Calu3 (cell line): ENCODE measurements at places on chromosomes 2 and 18. TPM values are rescaled to one million over a fixed set of nuclear protein-coding genes. Genes with fewer than 3 reads are reported as not detected.

Gene RTKN
- 97.6 and 103 TPM in 2 replicates for total RNA-seq

Gene EML6
- total RNA-seq: 0.45 and 1.1 TPM in 2 replicates

Gene NAB1
- 39.7 and 52.1 TPM in 2 replicates for total RNA-seq

Gene FAM117B
- total RNA-seq: 6.7 and 7.5 TPM in 2 replicates

Gene RGPD3
- not detected in 2 replicates for total RNA-seq

Gene ZBTB7C
- total RNA-seq: not detected in 2 replicates

Gene CNOT9
- 54.0 and 54.2 TPM in 2 replicates for total RNA-seq

GRCh38 chr2:36526226-36526625 is 71.7 kb downstream of the FEZ2 start:
- no peaks in the 10 kb centered on the region for H3K36me3 ChIP-seq
- no peaks in the 10 kb centered on the region for H3K4me1 ChIP-seq
- no peak overlapping the region for H3K27ac ChIP-seq
- no peak for DNase-seq

DNA sequence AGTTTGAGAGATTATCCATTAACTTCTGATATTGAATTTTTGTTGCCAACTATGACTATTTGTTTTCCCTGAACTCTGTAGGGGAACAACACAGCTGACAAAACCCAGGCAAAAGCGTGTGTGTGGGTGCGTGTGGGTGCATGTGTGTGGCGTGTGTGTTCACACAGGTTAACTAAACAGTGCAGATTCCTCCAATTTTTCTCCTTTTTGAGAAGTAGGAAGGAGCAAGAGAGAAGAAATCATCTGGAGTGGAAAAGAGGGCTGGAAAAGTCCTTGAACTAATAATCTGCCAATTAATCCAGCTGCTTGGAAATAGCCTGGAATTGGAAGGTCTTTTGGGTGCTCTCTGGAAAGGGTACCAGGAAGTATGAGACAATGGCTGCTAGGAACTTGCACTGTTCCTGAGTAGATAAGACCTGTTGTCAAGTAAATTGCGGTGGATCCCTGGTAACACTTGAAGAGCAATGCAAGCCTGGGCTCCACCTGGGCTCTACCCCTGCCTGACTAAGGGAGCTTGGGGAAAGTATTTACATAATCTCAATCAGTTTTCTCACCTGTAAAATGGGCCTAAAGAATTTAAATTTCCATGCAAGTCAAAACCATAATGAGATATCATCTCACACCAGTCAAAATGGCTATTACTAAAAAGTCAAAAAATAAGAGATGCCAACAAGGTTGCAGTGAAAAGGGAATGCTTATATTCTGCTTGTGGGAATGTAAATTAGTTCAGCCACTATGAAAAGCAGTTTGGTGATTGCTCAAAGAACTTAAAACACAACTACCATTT is 40.5 kb upstream of the IL1R1 start:
- H3K4me1 ChIP-seq: peaks cover 55% of the 10 kb centered on the region
- H3K36me3 ChIP-seq: no peaks in the 10 kb centered on the region
- DNase-seq: peak; percentile 19
- no peaks in the 10 kb centered on the region for H3K27me3 ChIP-seq
- H3K4me3 ChIP-seq: peak overlapping the region; percentile 46

DNA sequence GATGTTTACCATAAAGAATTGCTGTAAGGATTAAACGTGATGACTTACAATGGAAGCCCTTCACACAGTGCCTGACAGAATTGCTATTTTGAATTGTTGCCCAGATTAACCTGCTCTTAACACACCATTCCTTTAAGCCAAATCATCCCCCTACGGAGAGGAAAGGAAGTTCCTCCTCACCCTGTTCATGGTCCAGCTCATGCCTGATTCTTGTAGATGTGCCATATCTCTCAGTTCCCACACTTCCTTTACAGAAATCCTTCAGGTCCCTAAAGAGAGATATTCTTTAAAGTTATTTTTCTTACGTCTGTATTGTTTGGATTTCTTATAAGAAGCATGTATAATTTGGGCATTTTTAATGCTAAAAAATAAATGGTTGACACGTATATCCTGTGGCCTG is 127.5 kb upstream of the DAPL1 start:
- H3K36me3 ChIP-seq: peaks cover 9% of the 10 kb centered on the region
- H3K27ac ChIP-seq: no peak overlapping the region
- H3K4me3 ChIP-seq: no peak overlapping the region
- no peak for DNase-seq
- H3K4me1 ChIP-seq: no peaks in the 10 kb centered on the region
- H3K27me3 ChIP-seq: no peaks in the 10 kb centered on the region

GRCh38 chr2:143776526-143777297 is 647.5 kb downstream of the ARHGAP15 start:
- H3K27me3 ChIP-seq: no peaks in the 10 kb centered on the region
- no peaks in the 10 kb centered on the region for H3K36me3 ChIP-seq

DNA sequence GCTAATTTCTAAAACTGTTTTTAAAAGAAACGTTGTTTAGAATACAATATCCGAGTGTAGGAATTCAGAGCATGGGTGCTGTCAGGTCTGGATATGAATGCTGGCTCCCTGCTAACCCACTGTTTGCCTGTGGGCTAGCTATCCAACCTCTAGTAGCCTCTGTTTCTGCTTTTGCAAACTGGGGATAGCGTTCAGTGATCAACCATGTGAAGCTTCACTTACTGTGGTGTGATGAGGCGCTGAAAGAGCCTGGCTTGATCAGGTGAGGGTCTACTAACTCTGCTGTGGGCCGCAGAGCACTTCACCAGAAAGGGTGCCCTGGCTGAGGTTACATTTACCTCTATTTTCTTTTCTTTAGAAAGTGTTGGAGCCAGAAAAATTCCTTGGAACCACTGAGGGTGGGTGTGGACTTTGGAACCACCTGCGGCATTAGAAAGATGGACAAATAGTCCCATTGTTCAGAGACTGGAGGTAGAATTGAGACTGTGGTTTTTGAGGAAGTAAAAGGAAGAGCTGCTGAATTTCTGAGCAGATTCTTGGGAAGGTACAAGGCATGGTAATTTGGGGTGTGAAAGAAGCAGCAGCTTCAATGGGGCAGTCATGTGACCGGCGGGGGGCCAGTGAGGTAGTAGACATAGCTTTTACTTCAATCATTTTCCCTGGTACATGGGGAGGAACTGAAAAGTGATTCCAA is 96.3 kb upstream of the CD302 start:
- H3K27ac ChIP-seq: peak overlapping the region; percentile 71
- H3K4me1 ChIP-seq: peaks cover 60% of the 10 kb centered on the region
- no peaks in the 10 kb centered on the region for H3K27me3 ChIP-seq
- peak overlapping the region; percentile 12 for H3K4me3 ChIP-seq
- H3K36me3 ChIP-seq: peaks cover 22% of the 10 kb centered on the region

DNA sequence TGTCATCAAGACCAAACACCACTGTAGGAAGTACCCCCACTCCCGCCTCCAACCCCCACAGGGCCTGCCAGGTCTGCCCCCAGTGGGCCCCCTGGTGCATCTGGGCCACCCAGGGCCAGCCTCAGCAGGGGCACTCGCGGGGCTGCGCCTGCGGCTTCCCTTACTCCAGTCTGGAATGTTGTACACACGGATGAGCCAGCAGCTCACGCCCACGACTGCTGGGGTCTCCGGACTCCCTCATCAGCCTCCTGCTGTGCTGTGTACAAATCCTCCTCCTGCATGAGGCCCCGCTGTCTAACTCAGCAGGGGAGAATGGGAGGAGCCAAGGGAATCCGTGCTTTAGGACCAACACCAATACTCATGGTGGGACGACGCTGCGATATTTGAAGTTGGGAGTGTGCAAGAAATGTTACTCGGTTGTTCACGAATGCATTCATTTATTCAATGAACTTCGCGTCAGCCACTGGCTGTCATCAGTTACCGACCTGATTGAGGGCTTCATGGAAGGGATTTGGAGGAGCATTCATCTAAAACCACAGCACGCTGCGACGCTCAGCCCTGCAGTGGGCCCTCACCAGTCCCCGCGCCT is 654 bp upstream of the ASB1 start:
- no peak for DNase-seq
- H3K27ac ChIP-seq: peak overlapping the region; percentile 83
- H3K36me3 ChIP-seq: peaks cover 53% of the 10 kb centered on the region

- no peak overlapping the region for H3K27ac ChIP-seq
- no peak overlapping the region for H3K4me3 ChIP-seq
- peaks cover 7% of the 10 kb centered on the region for H3K36me3 ChIP-seq
- no peaks in the 10 kb centered on the region for H3K27me3 ChIP-seq
- H3K4me1 ChIP-seq: peaks cover 32% of the 10 kb centered on the region
Observed at GRCh38 chr18:22040533-22040932, 128.9 kb upstream of the GATA6 start.

- no peaks in the 10 kb centered on the region for H3K27me3 ChIP-seq
- H3K4me3 ChIP-seq: no peak overlapping the region
- no peaks in the 10 kb centered on the region for H3K36me3 ChIP-seq
- H3K27ac ChIP-seq: no peak overlapping the region
- DNase-seq: no peak
Observed at GRCh38 chr2:43047187-43047780, 179.1 kb downstream of the ZFP36L2 start.

DNA sequence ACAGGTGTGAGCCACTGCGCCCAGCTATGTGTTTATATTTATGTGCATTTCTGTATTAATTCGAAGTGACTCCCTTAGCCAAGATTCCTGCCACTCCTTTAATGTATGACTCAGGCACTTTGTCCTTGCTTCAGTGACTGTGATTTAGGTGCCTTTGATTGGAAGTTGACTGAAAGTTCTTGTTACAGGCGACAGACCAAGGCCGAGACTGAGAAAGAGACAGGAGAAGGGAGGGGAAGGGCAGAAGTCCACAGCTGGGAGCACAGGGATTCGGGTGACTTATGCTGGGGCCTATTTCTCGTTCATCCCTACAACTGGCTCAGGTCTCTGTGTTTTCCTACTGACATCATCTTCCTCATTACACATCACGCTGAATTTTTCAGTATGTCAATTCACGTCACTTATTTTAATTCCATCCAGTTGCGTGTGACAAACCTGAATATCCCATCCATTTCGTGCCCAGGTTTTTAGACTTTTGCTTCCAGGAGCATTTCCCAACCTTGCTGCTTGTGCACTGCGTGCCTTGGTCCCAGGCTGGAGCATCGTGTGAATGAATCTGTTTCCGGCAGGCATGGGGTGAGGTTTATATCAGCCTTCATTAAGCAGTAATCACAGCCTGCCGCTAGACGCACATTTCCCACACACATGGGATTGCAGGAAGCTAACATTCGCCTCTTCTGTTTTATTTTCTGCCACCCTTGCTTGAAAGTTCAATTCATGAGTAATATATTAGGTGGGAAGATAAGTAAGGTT is 42.4 kb downstream of the TMEM18 start:
- no peaks in the 10 kb centered on the region for H3K27me3 ChIP-seq
- peak overlapping the region; percentile 36 for H3K4me3 ChIP-seq
- peak overlapping the region; percentile 91 for H3K27ac ChIP-seq
- peak; percentile 47 for DNase-seq

DNA sequence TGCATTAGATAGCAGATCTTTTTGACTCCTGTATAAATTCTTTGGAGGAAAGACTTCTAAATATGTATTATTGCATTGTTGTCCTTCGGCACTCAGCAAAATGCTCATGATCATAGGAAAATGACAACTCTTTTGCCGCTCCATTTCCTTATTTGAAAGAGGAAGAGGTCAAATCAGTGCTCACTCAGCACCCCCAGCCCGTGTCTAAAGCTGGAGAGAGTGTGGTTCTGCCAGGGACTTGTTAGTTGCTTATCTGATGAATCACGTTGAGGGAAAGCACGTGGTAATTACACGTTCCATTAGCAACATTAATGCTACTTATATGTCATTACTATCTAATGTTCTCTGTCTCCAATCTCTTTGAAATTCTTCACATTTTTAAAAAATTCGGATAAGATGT is 46.0 kb upstream of the MBP start:
- H3K4me3 ChIP-seq: no peak overlapping the region
- H3K4me1 ChIP-seq: no peaks in the 10 kb centered on the region
- H3K27me3 ChIP-seq: no peaks in the 10 kb centered on the region
- no peak for DNase-seq

- no peaks in the 10 kb centered on the region for H3K36me3 ChIP-seq
- H3K27me3 ChIP-seq: no peaks in the 10 kb centered on the region
- H3K27ac ChIP-seq: no peak overlapping the region
- H3K4me3 ChIP-seq: no peak overlapping the region
Observed at GRCh38 chr2:198717451-198717850, 740.3 kb downstream of the SATB2 start.

GRCh38 chr2:240898108-240898730 is 2.3 kb upstream of the MAB21L4 start:
- peak overlapping the region; percentile 37 for H3K4me3 ChIP-seq
- H3K36me3 ChIP-seq: peaks cover 30% of the 10 kb centered on the region
- H3K27me3 ChIP-seq: peaks cover 17% of the 10 kb centered on the region

GRCh38 chr2:109275120-109276012 is 146.4 kb downstream of the SH3RF3 start:
- no peak for DNase-seq
- H3K4me3 ChIP-seq: no peak overlapping the region
- H3K27me3 ChIP-seq: peaks cover 98% of the 10 kb centered on the region
- H3K36me3 ChIP-seq: no peaks in the 10 kb centered on the region
- H3K4me1 ChIP-seq: no peaks in the 10 kb centered on the region
- H3K27ac ChIP-seq: no peak overlapping the region

DNA sequence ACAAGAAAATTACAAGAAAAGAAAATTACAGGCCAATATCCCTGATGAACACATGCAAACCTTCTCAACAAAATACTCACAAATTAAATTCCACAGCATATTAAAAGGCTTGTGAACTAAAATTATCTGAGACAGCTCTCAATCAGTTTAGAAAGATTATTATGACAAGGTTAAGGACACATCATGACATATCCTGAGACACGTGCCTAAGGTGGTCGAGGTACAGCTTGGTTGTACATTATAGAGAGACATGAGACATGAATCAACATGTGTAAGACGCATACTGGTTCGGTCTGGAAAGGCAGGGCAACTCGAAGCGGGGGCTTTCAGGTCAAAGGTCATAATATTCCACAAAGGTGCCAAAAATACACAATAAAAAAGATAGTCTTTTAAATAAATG is 598.3 kb upstream of the REG3G start:
- no peaks in the 10 kb centered on the region for H3K4me1 ChIP-seq
- no peaks in the 10 kb centered on the region for H3K36me3 ChIP-seq
- no peak overlapping the region for H3K4me3 ChIP-seq
- DNase-seq: no peak

GRCh38 chr18:56532176-56532840 is 106.1 kb downstream of the TXNL1 start:
- H3K27me3 ChIP-seq: peaks cover 42% of the 10 kb centered on the region
- no peak for DNase-seq
- no peak overlapping the region for H3K4me3 ChIP-seq
- no peak overlapping the region for H3K27ac ChIP-seq

DNA sequence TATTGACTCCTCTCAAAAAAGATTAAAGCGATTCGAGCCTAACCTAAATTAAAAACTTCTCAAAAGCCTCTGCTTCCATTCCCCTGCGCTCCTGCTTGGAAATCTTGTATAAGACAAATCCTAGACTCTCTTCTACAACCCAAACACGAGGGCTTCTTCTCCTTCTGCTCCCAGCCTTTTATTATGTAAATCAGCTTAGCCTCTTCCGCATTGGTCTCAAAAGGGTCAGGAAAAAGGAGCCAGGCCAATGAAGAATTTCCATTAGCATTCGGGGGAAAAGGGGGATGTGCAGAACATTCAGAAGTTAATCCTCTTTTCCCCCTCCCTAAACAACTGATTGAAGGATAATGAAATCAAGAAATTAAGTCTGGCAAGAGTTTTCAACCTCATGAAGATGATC is 107.9 kb downstream of the FAM124B start:
- H3K27me3 ChIP-seq: peaks cover 35% of the 10 kb centered on the region
- DNase-seq: no peak
- no peaks in the 10 kb centered on the region for H3K36me3 ChIP-seq

- peaks cover 14% of the 10 kb centered on the region for H3K36me3 ChIP-seq
- no peak for DNase-seq
- H3K4me1 ChIP-seq: peaks cover 37% of the 10 kb centered on the region
- H3K27me3 ChIP-seq: no peaks in the 10 kb centered on the region
- H3K27ac ChIP-seq: no peak overlapping the region
Observed at GRCh38 chr2:173240083-173240482, 114.6 kb upstream of the CDCA7 start.

GRCh38 chr18:69737851-69738250 is 209.8 kb downstream of the CD226 start:
- no peak overlapping the region for H3K27ac ChIP-seq
- no peak for DNase-seq
